NCI-H2029 (cell line): ENCODE measurements at places on chromosomes 1 and 21.
A peak's percentile ranks its signal among the peaks of the same experiment; 100 is the strongest.

GRCh38 chr1:9444532-9444931 is 94.7 kb upstream of the SLC25A33 start:
- no peak for DNase-seq

GRCh38 chr1:9675393-9675792 is 23.9 kb downstream of the PIK3CD start:
- DNase-seq, result no peak

DNA sequence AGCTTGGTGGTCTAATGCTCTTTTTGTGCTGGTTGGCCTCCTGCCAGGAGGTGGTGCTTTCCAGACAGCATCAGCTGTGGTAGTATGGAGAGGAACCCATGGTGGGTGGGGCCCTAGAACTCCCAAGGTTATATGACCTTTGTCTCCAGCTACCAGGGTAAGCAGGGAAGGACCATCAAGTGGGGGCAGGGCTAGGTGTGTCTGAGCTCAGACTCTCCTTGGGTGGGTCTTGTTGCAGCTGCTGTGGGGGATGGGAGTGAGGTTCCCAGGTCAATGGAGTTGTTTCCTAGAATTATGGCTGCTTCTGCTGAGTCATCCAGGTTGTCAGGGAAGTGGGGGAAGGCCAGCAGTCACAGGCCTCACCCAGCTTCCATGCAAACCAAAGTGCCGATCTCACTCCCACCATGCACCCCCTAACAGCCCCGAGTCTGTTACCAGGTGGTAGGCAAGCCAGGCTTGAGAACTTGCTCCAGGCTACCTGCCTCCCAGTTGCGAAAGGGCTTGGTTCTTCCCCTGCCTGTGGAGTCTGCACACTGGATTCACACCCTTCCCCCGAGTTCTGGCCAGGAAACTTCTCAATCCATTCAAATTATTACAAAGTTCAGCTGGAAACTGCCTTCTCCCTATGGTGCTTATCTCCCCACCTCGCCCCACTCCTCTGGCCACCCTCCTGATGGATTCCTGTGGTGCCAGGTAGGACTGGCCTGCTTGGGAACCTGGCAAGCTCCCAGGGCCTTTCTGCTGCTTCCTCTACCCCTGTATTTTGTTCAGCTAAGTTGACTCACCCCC is 37.8 kb downstream of the DRAM2 start:
- DNase-seq, result no peak

GRCh38 chr1:162701286-162701685 is 69.0 kb downstream of the DDR2 start:
- no peak for DNase-seq

DNA sequence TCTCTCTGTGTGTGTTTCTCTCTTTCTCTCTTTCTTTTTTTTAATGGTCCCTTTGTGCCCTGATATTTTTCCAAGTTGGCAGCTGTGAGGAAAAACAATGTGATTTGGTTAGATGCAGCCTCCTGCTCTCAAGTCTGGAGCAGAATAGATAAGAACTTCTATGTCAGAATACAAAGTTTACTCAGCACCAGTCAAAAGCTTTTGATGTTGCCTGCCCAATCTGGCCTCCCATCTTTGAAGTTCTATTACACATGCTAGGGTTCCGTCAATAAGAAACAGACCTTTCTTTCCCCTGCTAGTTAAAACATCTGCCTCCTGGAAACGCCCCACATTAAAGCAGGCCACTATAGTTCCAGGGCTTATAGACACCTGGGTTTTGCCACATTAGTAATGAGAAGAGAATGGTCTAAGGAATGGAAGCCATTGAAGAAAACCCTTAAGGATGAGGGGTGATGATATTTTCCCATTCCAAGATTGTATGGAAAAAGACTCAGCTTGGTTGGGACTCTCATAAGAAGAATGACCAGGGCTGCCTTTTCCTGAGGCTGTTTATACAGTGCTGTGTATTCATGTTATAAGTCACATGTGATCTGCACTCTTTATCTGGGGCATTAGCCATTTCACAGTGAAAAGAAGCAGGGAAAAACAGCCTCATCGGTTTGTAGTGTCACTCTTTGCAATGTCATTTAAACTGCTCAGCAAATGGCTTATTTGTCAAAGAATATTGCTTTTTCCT is 414.7 kb upstream of the PROX1 start:
- no peak for DNase-seq

- DNase-seq, result no peak
These were observed 147.4 kb upstream of the KRTAP19-8 start for GRCh38 chr21:31185663-31186062.

GRCh38 chr1:229229137-229229720 is 41.7 kb upstream of the RAB4A start:
- DNase-seq, result peak; percentile 41

DNA sequence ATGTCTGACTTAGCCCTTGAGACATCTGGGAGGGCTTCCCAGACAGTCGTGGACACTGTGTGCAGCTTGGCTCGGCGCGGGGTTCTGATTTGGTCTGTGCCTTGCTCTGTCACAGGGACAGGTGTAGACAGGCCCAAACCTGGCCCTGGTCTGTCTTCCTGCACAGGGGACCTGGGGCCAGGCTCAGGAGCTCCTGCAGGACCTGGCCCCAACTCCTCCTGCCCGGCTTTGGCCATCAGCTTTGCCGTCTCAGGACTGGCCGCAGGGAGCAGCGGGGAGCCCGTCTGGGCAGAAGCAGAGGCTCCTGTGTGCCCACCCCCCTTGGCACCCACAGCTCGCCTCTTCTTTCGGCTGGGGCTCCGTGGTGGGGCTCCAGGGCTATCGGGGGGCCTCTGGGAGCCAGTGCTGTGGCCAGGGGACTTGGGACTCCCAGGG is 1.7 kb downstream of the PERM1 start:
- no peak for DNase-seq

GRCh38 chr1:111938536-111938935 is 50.9 kb downstream of the KCND3 start:
- no peak for DNase-seq

GRCh38 chr1:154652893-154653292 is 44.9 kb upstream of the ADAR start:
- no peak for DNase-seq

GRCh38 chr1:244678697-244679096 is 25.8 kb downstream of the DESI2 start:
- DNase-seq, result no peak

GRCh38 chr1:46204406-46204742 is 1.2 kb downstream of the LURAP1 start:
- DNase-seq, result peak; percentile 21

DNA sequence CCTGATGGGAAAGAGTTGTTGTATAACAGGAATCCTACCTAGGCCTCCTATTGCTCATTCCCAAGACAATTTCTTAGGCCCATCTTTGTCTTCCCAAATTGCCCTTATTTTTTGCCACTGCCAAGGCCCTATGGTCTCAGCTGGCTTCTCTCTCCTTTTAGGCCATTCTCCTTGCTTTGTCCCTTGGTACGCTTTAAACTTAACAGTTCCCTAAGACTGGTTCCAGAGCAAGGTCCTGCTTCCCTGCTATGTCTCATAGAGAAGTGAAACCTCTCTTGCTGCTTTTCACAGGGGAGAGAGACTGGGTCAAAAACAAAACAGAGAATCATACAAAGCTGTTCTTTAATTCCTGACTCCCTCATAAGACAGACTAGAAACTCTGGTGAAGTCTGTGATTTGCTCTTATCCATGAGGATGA is 77.1 kb downstream of the XCL2 start:
- DNase-seq, result no peak

DNA sequence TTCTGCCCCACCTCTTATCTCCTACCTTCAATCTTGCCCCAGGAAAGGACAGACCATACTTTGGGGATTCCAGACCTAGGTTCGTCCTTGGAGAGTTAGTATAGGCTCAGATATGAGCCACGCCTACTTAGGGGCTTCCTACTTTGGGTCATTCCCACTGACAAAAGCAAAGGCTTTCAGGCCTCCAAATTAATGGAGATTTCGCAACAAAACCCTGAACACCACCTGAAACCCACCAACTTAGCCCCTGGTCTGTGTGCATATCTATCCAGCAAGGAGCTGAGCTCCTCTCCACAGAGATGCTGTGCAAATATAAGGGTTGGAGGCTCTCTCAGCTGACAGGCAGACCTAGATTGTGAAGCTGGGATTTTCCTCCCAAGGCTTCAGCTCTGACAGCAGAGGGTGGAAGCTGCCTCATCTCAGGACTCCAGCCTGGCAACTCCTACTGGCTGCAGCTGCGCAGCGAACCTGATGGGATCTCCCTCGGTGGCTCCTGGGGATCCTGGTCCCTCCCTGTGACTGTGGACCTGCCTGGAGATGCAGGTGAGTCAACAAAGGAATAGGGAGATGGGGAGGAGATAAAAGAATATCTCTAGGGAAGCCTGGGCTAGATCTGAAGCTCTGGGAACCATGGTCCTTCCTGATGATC is 2.1 kb downstream of the MPL start:
- no peak for DNase-seq

DNA sequence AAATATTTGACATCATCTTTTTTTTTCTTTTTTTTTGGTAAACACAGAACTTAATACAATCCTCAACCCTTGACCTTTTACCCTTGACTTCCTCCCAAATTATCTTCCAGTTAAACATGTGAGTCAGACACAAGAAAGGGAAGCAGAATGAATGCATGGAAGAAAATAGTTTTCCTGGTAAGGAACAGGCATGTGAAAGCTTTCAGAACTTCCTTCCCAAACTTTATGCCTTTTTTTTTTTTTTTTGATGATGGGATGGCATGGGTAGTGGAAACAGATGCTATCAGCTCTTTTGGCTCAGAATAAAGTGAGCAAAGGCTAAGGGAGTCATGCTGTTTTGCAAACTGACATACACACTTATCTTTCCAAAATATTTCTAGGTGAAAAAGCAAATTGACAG is 1079.1 kb downstream of the TTLL7 start:
- no peak for DNase-seq

GRCh38 chr1:234609691-234610042 is 311 bp downstream of the IRF2BP2 start:
- DNase-seq, result no peak

DNA sequence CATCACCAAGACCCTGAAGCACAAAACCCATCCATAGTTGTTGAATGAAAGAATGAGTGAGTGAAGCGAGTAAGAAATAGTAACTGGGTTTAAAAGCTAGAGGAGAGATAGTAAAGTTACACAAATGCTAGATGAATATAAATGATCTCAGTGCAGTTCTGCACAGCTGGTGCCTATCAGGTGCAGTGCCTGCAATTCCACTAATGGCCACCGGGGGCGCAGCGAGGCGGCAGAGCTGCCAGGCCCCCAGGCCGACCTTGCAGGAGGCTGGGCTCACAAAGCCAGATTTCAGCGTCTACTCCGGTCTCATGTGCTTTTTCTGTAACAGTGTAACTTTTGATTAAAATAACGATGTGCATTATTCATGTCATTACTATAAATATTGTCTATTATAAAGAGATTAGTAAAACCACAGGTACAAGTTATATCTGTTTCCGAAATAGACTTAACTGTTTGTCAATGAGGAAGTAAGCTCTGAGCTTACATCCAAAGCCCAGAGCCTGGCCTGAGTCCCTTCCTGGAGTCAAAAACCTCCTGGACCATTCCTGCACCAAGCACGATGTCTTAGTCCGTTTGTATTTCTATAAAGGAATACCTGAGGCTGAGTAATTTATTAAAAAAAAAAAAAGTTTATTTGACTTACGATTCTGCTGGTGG is 477.6 kb downstream of the NPHP4 start:
- DNase-seq, result peak; percentile 39

DNA sequence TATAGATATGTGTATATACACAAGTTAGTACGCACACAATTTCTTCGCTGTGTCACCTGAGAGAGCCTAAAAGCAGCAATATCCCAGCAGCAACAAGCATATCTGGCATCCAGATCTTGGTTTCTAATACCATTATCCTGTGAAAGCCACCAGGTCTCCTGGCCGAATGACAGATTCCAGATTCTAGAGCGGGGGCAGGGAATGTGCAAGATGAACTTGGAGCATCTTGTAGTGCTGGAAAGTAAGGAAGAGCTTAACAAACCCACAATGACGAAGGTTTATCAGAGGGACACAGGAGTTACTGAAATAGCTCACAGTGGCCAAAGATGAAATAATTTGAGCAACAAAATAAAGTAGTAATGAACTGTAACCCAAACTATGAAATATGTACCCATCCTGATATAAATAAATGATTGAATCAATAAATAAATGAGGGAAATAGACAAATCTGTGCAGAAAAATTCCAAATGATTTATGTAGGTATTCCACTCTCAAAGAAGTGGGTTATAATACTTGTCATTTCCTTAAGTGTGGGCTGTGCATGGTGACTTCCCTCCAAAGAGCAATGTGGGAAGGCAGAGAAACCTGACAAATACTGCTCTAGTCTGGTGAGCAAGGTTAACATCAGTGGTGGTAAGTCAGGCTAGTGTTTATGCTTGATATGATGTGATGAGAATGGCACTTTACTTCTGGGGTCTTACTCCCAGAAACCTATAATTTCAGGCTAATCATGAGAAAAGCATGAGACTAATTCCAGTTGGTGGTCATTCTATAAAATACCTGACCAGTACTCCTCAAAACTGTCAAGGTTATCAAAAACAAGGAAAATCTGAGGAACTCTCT is 67.9 kb downstream of the LRRC8D start:
- no peak for DNase-seq

DNA sequence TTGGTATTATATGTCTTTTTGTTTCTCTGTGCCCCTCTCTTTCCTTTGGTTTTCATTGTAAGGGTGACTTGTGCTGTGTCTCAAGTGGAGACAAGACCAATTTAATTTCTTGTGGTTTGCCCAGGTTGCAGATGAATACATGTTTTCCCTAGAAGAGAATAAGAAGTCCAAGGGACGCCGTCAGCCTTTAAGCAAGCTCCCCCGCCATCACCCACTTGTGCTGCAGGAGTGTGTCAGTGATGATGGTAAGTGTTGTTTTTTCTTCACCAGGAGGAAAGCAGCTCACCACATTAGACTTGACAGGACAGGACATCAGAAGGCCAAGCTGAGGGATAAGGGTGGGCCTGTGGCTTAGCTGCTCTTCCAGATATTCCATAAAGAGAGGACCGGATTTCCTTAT is 23.8 kb upstream of the ST3GAL3 start:
- DNase-seq, result no peak

GRCh38 chr1:63523738-63524137 is 413 bp downstream of the EFCAB7 start:
- DNase-seq, result no peak

GRCh38 chr1:91842056-91842455 is 43.9 kb downstream of the TGFBR3 start:
- DNase-seq, result no peak
